ENCODE measurements at places on chromosomes 2 and 18. TPM values are rescaled to one million over a fixed set of nuclear protein-coding genes. Genes with fewer than 3 reads are reported as not detected.

MARCO gene
- not detected for total RNA-seq

OXER1 gene
- total RNA-seq = 0.17 TPM

ZSWIM2 gene
- not detected for total RNA-seq

TSPYL6 gene
- not detected for total RNA-seq

ANKZF1 gene
- total RNA-seq = 44.4 TPM
